ENCODE measurements at places on chromosomes 3 and 15.
A peak's percentile ranks its signal among the peaks of the same experiment; 100 is the strongest.

DNA sequence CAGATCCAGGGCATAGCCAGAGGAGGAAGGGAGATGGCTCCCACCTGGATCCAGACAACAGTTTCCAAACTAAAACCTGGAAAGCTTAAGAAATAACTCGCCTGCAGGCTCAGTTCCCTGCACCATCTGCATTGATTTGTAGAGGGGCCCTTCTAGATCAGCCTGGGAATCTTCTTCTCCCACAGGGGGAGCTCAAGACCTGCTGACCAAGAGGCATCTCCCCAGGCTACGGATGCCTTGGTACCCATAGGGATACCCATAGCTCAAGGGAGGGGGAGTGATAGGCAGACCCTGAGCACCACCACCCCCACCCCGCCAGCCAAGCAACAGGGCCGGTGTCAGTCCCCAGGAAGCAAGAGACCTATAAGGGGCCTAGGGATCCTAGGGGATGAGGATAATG lies 28.0 kb upstream of the DCLK3 start:
- peak; percentile 40 for DNase-seq

DNA sequence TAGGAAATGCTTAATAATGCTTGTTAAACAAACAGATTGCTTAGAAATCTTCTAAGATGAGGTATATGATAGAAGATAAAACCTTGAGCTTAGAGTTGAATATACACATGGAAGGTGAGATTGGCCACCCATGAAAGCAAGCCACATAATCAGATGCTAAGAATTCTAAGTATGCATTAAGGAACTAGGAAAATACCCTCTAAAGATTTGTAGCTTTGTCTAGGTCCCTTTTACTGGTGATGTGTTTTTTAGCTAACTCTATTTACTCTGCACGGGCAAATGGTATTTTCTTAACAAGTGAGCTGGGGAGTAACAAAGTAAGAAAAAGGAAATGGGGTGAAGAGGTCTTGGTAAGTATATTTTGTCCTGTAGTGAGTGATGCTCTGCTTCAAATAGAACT lies 310.3 kb downstream of the OXSM start:
- DNase-seq, result no peak

DNA sequence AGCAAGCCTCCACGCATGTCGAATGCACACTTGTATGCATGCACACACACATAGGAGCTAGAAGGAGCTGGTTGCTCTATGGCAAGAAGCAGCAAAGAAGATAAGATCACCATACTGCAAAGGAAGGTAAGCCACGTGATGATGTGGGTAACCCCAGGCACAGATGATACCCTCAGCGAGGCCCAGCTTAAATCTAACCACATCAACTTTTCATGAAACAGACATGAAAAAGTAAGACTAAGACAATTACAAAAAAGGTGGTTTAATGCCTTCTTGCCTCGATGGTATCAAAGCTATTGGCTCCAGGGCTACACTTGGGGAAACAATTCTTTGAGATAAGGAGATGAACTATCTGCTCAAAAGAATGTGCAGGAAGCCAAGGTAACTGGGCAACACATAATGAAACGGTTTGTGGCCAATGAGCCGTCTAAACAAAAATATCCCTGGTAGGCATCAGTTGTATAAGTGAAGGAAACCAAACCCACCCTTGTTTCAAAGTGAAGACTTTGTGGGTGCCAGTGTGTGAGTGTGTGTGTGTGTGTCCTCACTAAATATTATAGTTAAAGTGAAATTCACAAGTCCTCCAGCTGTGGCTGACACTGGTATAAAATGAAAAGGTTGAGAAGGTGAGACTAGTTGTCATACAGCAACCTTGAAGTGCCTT lies 365.7 kb upstream of the ICE2 start:
- DNase-seq, result no peak

- no peak for DNase-seq
These were observed 29.5 kb upstream of the SNRK start for GRCh38 chr3:43256714-43257461.

DNA sequence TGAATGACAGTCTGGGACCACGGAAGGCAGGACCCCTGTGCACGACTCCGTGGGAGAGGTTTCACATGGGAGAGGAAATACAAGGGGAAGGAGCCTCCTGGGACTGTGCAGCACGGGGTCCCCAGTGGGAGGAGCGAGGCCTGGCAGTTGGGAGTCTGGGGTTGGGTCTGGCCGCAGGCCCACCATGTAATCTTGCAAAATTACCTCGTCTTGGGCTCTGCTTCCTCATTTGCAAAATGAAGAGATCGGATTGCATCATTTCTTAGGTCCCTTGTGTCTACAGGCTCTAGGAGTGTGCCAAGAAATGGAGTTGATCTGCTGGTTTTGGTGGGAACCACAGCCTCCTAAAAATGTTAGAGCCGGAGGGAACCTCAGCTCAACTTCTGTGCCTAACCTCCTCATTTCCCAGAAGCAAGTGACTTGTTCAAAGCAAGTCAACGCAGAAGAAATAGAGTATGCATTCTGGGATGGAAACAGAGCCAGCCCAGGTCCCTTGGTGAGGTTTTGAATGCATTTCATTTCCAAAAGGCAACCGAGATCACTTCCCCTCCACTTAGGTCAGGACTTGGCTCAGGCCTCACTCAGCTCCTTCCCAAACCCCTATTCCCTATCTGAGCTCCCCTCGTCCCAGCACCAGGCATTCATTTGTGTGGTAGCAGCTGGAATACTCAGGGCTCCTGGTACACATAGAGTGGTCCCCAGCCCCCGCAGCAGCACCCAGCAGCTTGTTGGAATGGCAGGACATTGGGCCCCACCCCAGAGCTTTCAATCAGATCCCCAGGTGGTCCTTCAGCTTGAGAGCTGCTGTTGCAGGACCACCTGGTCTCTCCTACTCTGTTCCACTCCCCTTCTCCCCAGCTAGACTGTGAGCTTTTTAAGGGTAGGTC lies 267.7 kb downstream of the XXYLT1 start:
- DNase-seq, result no peak

DNA sequence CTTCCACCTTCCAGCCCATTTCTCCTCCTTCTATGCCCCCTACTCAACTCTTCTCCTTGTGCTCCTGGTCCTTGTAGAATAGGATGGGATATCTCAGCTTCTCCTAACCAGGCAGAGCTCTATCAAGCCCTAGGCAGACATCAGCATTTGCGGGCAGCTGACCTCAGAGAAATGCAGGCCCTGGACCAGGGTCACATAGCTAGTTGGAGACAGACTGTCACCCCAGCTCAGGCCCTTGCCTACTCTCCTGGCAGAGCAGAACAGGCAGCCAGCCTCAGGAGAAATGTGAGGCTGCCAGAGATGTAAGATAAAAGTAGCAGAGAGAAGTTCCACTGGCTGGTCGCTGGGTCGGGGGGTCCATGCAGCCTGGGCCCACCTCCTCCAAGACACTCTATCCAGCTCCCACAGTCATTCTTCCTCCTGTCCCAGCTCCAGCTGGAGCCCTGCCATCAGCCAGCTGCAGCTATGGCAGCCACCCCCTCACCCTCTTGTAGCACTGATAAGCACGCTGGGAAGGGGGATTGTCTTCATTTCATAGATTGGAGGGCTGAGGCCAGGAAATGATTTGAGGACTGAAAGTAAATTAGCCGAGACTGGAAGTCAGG lies 4.0 kb downstream of the CYP8B1 start:
- no peak for DNase-seq

DNA sequence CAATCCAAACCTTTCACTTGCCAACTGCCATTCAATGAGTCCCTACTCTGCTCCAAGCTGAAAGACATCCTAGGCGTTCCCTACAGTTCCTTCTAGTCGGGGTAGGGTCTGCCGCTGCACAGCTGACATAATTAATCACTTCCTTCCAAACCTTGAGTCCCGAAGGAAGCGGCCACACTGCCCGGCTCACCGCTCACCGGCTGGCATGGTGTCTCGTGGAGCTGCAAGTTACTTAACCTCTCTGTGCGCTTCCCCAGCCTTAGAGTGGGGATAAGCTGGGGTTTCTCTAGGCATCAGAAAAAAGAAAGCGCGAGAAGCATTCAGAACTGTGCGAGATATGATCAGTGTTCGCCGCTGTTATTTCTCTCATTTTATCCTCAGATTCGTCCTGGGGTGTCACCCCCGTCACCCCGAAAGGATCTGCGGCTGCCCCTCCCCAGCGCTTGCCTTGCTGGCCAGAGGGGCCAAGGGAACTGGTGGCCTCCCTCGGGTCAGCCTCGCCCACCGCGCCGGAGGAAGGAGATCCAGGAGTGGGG lies 748 bp downstream of the MRPS25 start:
- DNase-seq, result peak; percentile 40

DNA sequence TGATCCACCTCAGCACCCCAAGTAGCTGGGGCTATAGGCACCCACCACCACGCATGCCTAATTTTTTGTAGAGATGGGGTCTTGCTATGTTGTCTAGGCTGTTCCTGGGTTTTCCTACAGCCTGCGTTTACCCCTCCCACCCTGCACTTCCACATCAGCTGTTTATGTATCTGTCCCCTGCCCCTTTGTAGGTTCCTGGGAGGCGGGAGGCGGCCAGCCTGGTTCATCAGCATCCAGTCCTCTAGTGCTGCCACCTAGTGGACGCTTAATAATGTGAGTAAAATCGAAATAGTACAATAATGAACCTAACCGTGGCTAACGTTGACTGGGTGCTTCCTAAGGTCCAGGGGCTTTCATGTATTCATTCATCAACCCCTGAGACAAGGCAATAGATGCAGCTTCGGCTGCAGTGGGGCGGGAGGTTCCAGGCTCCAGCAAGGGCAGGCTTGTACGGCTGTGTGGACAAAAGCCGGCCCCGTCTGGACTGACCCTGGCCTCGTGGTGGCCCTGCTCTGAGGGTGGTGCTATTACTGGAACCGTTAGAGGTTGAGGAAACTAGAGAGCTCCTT lies 1.2 kb upstream of the LCTL start:
- DNase-seq, result peak; percentile 78

- no peak for DNase-seq
These were observed 12.7 kb upstream of the OXSR1 start for GRCh38 chr3:38152609-38153008.

DNA sequence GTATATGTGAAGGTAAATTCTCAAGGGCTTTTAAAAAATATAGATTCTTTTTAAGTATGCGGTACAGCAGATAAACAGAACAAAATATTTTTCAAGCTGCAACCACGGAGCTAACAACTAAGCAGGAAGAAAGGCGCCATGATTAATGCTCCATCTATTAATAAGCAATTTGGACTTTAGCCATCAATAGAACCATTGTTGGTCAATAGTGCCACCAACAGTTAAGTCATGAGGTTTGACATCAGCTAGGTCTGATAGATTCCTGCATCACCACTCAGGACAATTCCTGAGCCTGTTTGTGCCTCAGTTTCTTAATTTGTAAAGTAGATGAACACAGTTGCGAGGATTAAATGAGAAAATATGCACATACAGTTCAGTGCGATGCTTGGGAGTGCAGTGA lies 65.1 kb upstream of the FAM3D start:
- DNase-seq, result no peak

DNA sequence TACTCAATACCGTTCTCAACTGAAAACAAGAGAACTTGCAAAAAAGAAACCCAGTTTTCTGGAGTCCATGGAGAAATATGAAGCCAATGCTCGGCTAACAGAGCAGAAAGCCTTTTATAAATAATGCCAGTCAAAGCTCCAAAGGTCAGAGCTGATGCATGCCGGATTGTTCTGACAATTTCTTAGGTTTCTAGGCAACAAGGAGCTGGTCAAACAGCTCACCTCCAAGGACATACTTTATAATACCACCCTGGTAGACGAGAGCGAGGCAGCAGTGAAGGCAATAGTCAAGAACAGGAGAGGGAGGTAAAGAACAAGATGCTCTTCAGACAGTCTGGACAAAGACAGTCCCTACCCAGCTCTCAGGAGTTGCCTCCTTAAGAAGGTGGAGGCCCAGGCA lies 111.1 kb downstream of the UBE3A start:
- DNase-seq, result no peak

DNA sequence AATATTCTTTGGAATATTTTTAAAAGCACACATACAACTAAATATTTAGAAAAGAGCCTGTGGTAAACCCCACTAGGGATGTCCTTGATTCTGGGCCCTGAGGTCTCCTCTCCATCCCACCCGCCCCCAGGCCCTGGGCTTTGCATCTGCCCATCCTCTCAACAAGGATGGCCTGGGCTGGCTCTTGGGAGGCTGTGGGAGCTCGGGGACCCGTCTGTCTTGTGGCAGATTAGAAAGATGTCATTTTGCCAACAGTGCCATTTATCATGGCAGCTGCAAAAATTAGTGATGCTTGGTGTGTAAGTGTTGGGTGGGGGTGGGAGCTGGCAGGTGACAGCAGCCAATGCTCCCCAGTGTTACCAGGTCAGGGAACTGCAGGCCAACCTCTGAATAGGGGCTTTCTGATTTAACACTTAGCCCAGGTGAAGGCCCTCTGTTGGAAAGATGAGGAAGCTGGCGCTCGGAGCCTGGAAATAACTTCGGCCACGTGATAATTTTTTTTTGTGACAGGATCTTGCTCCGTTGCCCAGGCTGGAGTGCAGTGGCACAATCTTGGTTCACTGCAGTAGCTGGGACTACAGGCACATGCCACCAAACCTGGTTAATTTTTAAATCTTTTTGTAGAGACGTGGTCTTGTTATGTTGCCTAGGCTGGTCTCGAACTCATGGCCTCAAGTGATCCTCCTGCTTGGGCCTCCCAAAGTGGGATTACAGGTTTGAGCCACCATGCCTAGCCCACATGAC lies 16.9 kb upstream of the CSPG4 start:
- no peak for DNase-seq

DNA sequence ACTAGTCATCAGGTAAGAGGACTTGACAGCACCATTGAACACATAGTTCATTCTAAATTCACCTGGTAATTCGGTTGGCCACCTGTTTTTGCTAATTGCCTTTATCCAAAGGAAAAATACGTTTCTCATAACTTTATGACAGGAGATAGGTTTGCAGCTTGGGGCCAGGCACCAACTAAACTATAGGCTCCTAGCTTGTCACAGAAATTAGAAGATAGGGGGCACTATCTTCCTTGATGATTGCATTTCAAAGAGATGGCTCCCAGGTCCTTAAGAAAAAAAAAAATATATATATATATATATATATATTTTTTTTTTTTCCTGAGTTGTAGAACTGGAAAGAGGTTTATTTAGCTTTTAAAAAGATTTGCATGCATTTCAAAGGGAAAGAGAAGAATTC lies 563.6 kb downstream of the NAALADL2 start:
- no peak for DNase-seq

GRCh38 chr15:80168421-80168820 lies 15.6 kb downstream of the FAH start:
- DNase-seq, result no peak

- DNase-seq, result peak; percentile 0
These were observed 19.2 kb downstream of the ALS2CL start for GRCh38 chr3:46674031-46674845.

DNA sequence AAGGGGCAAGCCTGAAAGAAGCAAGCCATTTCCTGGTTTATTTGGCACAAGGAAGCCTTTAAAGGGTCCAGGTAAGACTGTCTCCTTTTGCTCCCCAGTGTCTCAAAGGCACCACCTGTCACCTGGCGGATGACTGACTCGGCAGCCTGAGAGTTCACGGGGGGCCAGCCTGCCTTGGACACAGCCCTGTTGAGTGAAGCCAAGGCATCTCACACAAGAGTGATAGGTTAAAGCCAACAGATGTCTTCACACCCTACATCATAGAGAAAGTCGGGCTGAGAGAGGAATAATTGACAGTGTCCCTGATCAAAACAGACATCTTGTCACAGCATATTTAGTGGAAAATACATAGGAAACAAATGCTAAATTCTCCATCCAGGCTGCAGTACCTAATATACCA lies 28.2 kb upstream of the LIPC start:
- no peak for DNase-seq

All from nephron progenitor cell (in vitro differentiated cells).